ENCODE measurements at places on chromosomes 13 and 19.

- no peak for DNase-seq
Measured at GRCh38 chr19:8684001-8684902, 14.3 kb downstream of the ACTL9 start.

- DNase-seq, result no peak
Measured at GRCh38 chr19:709196-709964, 645 bp downstream of the PALM start.

- DNase-seq, result no peak
Measured at GRCh38 chr13:51243832-51244231, 21.6 kb downstream of the FAM124A start.

GRCh38 chr13:44822291-44822690, 167.0 kb downstream of the NUFIP1 start:
- no peak for DNase-seq

GRCh38 chr13:27427641-27428040, 3.2 kb downstream of the GTF3A start:
- no peak for DNase-seq

GRCh38 chr19:31346184-31347059, 2.8 kb downstream of the TSHZ3 start:
- DNase-seq, result no peak

- DNase-seq, result no peak
Measured at GRCh38 chr19:51816711-51817110, 21.8 kb downstream of the FPR3 start.

DNA sequence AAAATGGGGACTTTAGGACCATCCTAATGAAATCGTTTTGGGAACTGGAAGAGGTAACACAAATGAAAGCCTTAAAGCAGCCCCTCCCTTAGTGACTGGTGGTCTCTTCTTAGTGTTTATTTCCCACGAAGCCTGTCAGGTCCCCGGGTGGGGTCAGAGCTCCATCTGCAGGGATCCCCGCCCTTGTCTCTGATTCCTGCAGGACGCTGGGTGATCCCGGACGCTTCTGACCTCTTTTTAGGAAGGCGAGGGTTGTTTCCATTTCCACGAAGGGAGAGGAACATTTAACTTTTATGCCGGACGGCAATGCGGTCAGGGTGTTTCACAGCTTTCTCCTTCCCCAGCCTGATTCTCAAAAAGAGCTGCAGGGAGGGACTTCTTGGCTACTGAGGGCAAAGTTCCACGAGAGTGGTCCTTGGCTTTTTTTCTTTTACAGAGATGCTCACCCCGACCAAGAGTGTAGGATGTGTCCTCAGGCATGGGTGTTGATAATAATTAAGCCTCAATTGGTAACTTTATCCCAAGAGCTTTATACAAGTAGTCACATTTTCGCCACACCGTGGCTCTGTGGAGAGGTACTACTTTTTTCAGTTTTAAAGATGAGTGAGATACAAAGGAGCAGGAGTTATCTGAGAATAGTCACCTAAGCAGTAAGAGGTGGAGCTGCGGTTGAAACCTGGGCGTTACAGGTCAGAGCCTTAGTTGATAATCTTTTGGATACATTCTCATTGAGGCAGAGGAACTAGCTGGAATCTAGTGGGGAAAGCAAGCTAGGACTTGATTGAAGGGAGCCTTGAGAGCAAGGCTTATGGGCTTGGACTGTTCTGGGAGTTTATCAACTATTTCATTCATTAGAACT, 813 bp downstream of the ZNF284 start:
- DNase-seq, result no peak

DNA sequence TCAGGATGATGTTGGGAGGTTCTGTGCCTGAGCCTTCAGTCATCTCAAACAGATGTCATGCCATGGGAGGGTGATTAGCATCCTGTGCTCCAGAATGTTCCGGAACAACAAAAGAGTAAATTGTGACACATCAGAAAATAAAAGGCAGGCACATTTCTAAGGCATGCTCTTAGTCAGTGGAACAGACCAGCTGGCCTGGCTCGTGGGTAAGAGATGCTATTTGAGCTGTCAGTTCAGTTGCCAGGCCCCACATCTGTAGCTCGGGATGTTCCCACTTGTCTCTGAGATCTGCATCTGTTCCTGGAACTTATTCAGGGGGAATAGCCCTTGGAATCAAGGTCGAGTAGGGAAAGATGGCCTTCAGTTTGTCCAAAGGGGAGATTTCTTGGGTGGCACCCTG, 26.0 kb downstream of the OLFM4 start:
- DNase-seq, result no peak

GRCh38 chr19:11252665-11253355, 9.5 kb downstream of the DOCK6 start:
- no peak for DNase-seq

GRCh38 chr13:51048166-51048461, 63.0 kb downstream of the C13orf42 start:
- DNase-seq, result no peak

DNA sequence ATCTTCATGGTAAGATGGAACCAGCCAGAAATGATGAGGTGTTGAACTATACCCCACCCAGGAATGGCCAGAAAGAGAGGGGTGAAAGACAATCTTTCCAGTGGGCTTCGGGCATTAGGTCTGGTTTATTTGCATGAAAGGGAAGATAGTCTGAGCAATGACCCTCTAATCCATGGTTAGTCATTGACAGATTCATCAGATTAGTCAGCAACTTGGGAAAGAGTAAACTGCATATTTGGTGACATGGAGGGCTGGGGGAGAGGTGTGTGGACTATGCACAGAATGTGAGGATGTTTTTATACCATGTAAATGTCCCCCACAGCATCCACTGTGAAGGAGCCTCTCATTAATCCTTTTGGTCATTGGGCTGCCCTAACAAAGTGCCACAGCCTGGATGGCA, 30.1 kb upstream of the USP12 start:
- DNase-seq, result no peak

DNA sequence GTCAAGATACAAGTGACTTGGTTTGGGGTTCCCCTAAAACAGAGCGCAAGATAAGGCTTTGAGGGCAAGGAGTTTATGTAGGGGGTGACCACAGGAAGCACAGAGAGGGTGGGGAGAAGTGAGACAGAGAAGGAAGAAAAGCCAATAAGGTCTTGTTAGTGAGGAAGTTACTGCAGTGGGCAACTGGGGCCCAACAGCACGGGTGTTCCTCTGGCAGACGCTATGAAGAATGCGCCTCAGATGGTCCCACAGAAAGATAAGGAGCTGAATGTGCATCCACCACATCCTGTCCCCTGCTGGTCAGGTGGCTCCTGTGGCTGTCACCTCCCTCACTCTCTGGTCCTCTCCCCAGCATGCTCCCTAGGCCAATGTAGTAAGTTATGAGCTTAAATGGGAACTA, 333.5 kb downstream of the TSHZ3 start:
- no peak for DNase-seq

GRCh38 chr13:113669755-113670341, 2.8 kb downstream of the GRK1 start:
- DNase-seq, result no peak

DNA sequence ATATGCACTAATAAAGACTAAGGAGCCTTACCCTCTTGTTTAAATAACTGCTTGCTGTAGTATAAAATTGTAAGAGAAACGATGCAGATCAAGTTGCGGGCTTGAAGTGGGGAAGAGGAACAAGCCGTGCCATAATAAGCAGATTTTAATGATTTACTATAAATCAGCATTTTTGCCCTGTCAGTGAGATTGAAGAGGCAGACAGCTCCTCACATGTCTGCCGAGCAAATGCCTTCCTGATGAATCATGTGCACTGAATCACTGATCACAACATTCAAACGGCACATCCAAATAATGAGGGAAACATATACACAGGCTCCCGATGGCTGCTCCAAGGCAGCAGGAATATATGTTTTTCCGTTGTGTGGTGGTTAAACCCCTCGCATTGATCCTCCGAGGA, 282.9 kb downstream of the TSHZ3 start:
- no peak for DNase-seq

- no peak for DNase-seq
Measured at GRCh38 chr13:40158757-40159156, 503.3 kb downstream of the COG6 start.

All from activated CD4-positive, alpha-beta T cell treated with anti-CD3 and anti-CD28 coated beads, Interleukin-2, Interleukin-4, amounts not matched to agents 100 ng/mL and 50 ng/mL, durations not matched to agents 16 hours and 8 hours (primary cell).